ENCODE measurements at places on chromosomes 13 and 19.
A peak's percentile ranks its signal among the peaks of the same experiment; 100 is the strongest.

GRCh38 chr13:112712451-112713207 lies 22.8 kb downstream of the ATP11A start:
- no peak for DNase-seq

- DNase-seq, result no peak
These were observed 137.5 kb downstream of the SLITRK6 start for GRCh38 chr13:85661675-85662074.

DNA sequence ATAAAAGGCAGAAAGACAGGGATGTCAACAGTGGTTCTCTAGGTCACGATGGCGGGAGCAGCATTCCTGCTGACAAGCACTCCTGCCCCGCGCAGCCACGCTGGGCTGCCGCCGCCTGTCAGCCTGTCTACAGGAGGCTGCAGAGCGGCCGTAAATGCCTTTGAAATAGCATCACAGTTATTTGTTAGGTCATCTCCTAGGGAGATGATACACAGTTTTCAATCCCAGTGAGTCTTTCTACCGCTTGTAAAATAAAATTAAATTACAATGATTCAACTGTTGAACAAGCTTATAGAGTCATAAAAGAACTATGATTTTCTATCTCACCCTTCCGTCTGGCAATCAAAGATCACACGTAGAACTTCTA lies 7.3 kb upstream of the SLC7A9 start:
- no peak for DNase-seq

DNA sequence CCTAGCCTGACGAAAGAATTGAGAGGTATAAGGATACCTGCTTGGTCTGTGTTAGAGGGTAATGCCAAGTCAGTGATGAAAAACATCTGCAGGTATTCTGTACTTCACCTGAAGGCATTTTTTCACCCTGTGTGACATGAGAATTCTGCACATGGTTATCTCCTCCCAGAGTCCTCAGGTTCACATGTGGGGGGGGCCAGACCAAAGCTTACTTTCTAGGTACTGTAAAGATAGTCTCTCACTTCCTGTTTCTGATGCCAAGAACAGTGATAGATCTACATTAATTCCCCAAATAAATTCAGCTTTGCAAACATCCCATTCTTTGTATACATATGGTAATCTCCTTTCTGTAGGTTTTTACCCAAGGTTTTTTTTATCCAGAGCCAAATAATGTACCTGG lies 53.4 kb downstream of the GPC6 start:
- DNase-seq, result no peak

DNA sequence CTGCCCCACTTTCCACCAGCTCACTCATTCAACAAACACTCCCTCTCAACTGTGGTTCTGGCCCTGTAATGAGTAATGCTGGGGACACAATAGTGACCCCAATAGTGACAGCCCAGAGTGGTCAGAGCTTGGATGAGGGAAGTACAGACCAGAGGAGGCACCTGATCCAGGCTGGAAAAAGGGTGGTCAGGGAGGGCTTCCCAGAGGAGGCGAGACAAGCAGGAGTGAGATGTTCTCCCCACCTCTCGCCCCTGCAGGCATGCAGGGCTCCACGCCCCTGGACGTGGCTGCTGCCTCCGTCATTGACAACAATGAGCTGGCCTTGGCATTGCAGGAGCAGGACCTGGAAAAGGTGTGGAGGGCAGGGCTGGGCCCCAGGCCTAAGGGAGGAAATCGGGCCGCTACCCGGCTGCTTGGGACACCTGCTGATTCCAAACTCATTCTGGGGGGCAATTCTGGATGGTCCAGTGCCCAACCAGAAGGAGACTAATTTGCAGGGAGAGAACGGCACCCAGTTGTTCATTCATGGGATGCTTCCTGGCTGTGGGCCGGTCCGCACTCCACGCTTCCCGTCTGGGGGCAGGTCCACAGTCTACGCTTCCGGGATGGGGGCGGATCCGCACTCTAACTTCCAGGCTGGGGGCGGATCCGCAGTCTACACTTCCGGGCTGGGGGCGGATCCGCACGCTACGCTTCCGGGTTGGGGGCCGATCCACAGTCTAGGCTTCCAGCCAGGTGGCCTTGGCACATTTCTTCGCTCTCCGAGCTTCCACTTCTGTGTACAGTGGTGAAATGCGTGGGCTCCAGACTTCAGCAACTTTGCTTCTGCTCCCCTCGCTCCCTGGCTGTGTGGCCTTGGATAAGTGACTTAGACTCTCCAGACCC lies 63.4 kb downstream of the RYR1 start:
- DNase-seq, result no peak

GRCh38 chr19:34794066-34794960 lies 21.3 kb upstream of the ZNF599 start:
- DNase-seq, result no peak

- no peak for DNase-seq
These were observed 236.6 kb downstream of the NHLRC3 start for GRCh38 chr13:39274739-39275325.

- no peak for DNase-seq
These were observed 33.5 kb downstream of the GPR12 start for GRCh38 chr13:26727122-26727521.

DNA sequence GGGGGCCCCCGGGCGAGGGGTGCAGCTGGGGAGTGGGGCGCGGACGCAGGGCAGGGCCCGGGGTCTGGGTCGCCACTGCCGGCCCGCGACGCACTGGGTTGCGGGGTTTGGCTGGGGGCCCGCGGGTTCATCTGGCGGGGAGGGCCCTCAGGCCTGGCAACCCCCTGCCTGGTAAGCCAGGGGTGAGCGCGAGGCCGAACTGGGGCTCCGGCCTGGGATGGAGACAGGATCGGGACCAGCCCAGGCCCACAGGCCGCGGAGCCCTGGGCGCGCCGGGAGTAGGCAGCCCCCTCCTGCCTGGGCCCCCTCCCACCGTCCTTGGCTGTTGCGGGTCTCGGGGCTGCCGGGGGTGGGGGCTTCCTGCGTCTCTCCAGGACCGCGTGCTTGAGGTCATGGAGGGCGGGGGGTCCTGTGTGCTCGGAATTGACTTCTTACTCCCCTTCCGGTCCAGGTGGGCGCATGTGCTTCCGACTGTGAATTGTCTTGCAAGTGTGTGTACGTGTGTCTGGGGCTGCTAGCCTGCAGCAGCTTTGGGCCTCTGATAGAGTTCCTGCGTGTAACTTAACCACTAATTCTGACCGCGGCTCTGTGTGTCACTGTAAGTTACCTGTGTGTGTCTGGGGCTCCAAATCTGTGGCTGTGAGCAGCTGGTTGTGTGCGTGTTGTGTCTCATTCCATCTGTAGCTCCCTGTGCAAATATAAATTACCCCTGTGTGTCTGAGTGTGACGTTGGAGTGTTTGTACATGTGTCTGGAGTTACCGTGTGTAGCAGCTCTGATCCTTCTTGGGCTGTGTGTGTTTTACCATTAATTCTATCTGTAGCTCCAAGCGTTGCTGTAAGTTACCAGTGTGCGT lies 751 bp downstream of the GRAMD1A start:
- DNase-seq, result no peak

DNA sequence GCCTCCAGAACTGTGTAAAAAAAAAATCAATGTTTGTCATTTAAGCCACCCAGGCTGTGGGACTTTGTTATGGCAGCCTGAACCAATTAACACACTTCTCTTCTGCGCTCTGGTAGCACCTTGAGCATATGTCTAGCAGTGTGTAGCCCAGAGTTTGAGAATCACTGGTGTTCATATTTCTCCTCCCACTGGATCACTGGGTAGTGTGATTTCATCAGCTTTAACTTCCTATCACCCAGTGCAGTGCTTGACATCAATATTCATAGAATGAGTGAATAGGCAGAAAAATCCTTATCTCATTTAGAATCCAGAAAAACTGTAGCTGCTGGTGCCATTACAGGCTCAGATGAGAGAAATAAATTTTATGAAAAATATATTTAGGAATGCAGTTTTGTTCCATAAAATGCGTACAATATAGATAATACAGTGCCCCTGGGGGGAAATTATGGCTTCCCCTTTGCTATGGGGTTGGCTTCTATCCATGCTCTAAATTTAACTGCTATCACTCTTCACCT lies 30.7 kb upstream of the WASF3 start:
- no peak for DNase-seq

DNA sequence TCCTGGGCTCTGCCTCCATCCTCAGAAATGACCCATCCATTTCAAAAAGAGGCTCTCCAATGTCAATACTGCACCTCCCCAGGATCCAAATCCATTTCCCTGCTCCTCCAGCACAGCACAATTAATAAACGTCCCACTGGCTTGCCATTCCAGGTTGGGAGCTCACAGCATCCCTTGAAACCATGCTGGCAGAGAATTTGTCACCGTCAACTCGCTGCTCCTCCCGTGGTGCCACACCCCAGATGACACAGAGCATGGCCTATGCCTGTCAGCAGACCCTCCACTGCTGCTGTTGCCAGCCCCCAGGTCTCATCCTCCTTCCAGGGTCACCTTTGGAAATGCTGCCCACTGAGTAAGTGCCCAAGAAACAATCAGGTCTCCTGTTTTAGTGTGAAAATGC lies 53.0 kb upstream of the UQCRFS1 start:
- DNase-seq, result no peak

DNA sequence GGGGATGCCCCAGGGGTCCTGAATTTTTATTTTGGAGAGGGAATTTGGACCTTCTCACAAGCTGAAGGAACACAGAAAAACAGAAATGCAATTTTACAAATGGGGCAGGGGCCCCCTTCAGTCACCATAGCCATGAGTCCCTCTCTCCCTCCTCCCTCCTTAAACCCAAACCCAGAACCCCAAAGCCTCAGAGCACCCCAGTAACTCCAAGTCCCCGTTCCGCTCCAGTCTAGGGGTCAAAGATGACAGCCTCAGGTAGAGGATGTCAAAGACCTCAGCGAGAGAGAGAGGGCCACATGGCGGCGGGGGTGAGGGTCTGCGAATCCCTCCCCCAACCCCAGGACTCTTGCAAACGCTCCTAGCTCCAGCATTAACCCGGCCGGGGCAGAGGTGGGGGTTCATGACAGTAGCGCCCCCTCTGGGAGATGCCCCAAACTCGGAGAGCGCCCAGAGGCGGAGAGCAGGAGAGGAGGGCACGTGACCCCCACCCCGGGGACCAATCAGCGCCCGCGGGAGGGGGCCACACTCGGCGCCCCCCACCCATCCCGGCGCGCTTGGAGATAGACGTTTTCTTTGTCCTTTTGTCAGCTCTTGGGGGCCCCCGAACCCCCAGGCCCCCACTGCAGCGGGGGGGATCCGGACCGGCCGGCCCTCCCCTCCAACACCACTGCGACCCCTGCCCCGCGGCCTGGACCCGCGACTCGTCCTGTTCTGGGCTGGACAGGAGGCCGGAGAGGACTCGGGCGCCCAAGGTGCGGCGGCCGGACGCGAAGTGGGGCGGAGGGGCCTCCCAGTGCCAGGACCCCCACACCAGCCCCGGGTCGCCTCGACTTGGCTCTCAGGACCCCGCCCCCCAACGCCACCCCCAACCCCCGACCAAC lies 20.8 kb upstream of the SEMA6B start:
- peak; percentile 85 for DNase-seq

DNA sequence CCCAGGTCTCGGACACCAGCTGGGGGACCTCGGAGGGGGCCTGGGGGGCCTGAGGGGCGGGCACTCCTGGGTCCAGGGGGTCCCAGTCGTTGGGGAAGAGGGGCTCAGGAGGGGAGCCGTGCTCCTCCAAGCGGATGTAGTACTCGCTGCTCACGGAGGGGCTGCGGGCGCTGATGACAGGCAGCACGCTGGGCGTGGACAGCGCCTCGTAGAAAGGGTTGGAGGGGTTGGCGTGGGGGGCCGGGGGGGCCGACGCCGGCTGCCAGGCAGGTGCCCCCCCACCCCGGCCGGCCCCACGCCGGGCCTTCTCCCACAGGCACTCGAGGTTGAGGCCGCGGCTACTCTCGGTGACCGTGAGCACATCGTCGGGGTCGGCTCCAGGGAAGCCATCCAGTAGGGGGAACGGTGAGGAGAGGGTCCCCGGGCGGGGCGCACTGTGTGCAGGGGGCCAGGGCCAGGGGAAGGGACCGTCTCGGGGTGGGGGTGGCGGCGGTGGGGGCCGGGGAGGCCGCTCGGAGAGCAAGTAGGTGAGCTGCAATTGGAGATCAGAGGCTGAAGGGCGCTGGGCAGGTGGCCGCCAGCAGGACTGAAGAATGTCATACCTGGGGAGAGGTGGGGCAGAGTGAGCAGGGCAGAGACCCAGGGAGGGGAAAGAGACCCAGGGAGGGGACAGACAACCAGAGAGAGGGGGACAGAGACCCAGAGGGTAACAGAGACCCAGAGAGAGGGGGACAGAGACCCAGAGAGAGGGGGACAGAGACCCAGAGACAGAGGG lies 12.1 kb downstream of the LMTK3 start:
- DNase-seq, result no peak

GRCh38 chr13:22964245-22964966 lies 216.4 kb upstream of the SGCG start:
- DNase-seq, result no peak

- DNase-seq, result no peak
These were observed 46.6 kb upstream of the C19orf12 start for GRCh38 chr19:29761575-29762232.

- no peak for DNase-seq
These were observed 13.3 kb upstream of the FGF9 start for GRCh38 chr13:21657538-21657937.

All from H1 (cell line).